Left ventricle myocardium inferior (tissue), 1 donor: ENCODE measurements at places on chromosomes 6 and 20. TPM values are rescaled to one million over a fixed set of nuclear protein-coding genes. Genes with fewer than 3 reads are reported as not detected.

Gene PTGIS
- total RNA-seq = 26.3 TPM

Gene FAM184A
- 0.93 TPM for total RNA-seq

Gene SIRPB2
- total RNA-seq = 3.2 TPM

Gene SRC
- total RNA-seq = 4.2 TPM

GRCh38 chr6:44298055-44298803 is 14.9 kb downstream of the AARS2 start:
- peak overlapping the region; percentile 70 for H3K4me3 ChIP-seq
- no peak overlapping the region for H3K27ac ChIP-seq
- peaks cover 15% of the 10 kb centered on the region for H3K4me1 ChIP-seq
- DNase-seq = no peak
- H3K36me3 ChIP-seq = peaks cover 31% of the 10 kb centered on the region
- H3K27me3 ChIP-seq = peaks cover 49% of the 10 kb centered on the region

DNA sequence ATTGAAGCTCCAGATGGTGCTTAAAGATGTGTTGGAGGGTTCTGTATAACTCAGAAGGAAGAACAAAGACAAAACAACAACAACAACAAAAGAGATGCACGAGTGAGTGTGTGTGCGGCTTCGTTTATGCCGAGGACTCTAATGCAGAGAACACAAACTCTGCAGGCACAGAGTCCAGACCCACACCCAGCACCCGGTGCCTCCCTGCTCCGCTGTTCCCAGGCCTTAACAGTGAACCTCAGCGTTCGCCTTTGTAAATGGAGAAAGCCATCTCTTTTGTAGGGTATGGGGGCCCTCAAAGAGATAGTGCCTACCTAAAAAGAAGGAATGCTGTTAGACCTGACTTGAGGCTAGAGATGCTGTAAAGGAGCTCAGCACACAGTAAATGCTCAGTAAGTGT is 243.3 kb downstream of the ERMARD start:
- H3K27ac ChIP-seq = no peak overlapping the region
- DNase-seq = no peak
- H3K36me3 ChIP-seq = no peaks in the 10 kb centered on the region
- peaks cover 22% of the 10 kb centered on the region for H3K4me1 ChIP-seq

DNA sequence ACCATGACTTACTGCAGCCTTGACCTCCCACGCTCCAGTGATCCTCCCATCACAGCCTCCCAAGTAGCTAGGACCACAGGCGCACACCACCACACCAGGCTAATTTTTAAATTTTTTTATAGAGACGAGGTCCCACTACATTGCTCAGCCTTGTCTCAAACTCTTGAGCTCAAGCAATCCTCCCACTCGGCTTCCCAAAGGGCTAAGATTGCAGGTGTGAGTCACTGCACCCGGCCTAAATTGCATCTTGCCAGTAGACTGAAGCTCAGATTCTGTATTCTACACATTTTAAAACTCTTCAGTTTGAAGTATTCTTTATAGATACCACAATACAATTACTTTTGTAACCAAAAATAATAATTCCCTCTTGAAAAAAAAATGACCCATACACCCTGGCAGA is 11.4 kb downstream of the NUDT3 start:
- peaks cover 5% of the 10 kb centered on the region for H3K36me3 ChIP-seq
- H3K27ac ChIP-seq = no peak overlapping the region
- peaks cover 77% of the 10 kb centered on the region for H3K4me1 ChIP-seq
- no peak overlapping the region for H3K4me3 ChIP-seq
- H3K27me3 ChIP-seq = no peaks in the 10 kb centered on the region

GRCh38 chr6:37244430-37245310 is 12.9 kb upstream of the TBC1D22B start:
- H3K27ac ChIP-seq = peak overlapping the region; percentile 81
- DNase-seq = peak; percentile 72
- H3K36me3 ChIP-seq = no peaks in the 10 kb centered on the region
- peaks cover 62% of the 10 kb centered on the region for H3K4me1 ChIP-seq
- H3K4me3 ChIP-seq = no peak overlapping the region

DNA sequence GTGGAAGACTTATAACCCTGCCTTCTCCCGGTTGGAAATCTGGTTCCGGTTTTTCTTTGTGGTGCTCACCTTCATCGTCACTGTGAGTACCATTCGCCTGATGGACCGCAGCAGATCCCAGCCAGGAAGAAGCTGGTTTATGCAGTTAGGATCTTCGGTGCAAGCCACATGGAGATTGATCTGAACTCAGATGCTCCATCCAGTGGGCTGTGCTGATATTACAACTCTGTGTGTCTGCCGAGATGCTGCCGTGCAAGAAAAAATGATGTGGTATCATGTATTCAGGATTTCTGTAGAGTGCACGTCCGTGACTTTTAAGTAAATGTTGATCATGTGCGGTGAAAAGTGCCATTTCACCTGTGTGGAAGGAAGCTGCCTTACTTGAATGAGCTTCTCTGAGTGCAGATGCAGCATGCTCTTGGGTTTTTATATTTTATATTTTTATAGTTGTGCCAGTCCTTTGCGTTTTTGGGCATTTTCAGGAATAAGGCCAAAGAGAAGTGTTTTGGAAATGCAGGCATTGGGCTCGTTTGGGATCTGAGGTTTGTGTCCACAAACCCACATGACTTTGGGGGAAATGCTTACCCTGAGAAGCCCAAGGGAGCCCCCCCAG is 39.2 kb downstream of the DYNLT1 start:
- H3K4me3 ChIP-seq = no peak overlapping the region
- no peak overlapping the region for H3K27ac ChIP-seq
- DNase-seq = no peak
- H3K4me1 ChIP-seq = peaks cover 16% of the 10 kb centered on the region
- no peaks in the 10 kb centered on the region for H3K27me3 ChIP-seq

GRCh38 chr6:27297857-27298730 is 14.0 kb downstream of the POM121L2 start:
- no peak for DNase-seq
- peaks cover 100% of the 10 kb centered on the region for H3K27me3 ChIP-seq
- no peaks in the 10 kb centered on the region for H3K4me1 ChIP-seq

GRCh38 chr20:32902456-32903420 is 44.0 kb downstream of the EFCAB8 start:
- peak; percentile 32 for DNase-seq
- no peak overlapping the region for H3K27ac ChIP-seq
- H3K4me3 ChIP-seq = no peak overlapping the region
- H3K27me3 ChIP-seq = no peaks in the 10 kb centered on the region
- H3K4me1 ChIP-seq = peaks cover under 1% of the 10 kb centered on the region

GRCh38 chr6:163284151-163284550 is 130.4 kb upstream of the QKI start:
- peak overlapping the region; percentile 41 for H3K27ac ChIP-seq
- no peak for DNase-seq
- no peaks in the 10 kb centered on the region for H3K36me3 ChIP-seq
- H3K4me3 ChIP-seq = no peak overlapping the region
- H3K27me3 ChIP-seq = no peaks in the 10 kb centered on the region
- peaks cover 19% of the 10 kb centered on the region for H3K4me1 ChIP-seq

DNA sequence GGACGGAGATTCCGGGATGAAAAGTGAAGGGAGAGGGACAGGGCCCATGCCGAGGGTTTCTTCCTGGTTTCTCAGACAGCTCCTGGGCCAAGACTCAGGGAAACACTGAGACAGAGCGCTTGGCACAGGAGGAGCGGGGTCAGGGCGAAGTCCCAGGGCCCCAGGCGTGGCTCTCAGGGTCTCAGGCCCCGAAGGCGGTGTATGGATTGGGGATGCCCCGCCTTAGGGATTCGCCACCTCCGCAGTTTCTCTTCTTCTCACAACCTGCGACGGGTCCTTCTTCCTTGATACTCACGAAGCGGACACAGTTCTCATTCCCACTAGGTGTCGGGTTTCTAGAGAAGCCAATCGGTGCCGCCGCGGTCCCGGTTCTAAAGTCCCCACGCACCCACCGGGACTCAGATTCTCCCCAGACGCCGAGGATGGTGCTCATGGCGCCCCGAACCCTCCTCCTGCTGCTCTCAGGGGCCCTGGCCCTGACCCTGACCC is 55.0 kb upstream of the HLA-A start:
- peak overlapping the region; percentile 92 for H3K27ac ChIP-seq
- H3K27me3 ChIP-seq = no peaks in the 10 kb centered on the region
- H3K36me3 ChIP-seq = no peaks in the 10 kb centered on the region
- peaks cover 10% of the 10 kb centered on the region for H3K4me1 ChIP-seq
- peak overlapping the region; percentile 73 for H3K4me3 ChIP-seq

- DNase-seq = no peak
- H3K4me3 ChIP-seq = no peak overlapping the region
- no peaks in the 10 kb centered on the region for H3K36me3 ChIP-seq
Observed at GRCh38 chr6:119609865-119610264, 260.3 kb upstream of the MAN1A1 start.

- no peaks in the 10 kb centered on the region for H3K27me3 ChIP-seq
- no peak overlapping the region for H3K4me3 ChIP-seq
- H3K36me3 ChIP-seq = peaks cover 25% of the 10 kb centered on the region
- peaks cover 95% of the 10 kb centered on the region for H3K4me1 ChIP-seq
Observed at GRCh38 chr20:50141018-50141675, 12.4 kb downstream of the PEDS1 start.

DNA sequence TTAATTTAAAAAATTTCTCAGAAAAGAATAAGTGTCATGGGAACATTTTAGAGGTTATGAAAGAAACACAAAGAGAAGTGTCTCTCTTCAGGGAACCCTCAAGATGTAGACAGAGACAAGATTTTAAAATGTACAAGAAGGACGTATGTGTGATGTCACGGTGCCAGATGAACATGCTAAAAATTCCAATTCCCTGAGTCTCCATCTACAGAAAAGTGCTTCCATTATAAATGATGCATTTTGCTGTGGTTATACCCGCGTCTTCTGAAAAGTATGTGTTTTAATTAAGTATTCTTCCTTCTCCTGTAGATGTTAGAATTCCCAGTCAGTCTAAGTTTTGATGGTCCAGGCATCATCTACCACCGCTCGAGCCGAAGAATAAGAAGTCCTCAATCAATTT is 489.1 kb downstream of the PREX1 start:
- no peak for DNase-seq
- H3K4me1 ChIP-seq = no peaks in the 10 kb centered on the region
- no peak overlapping the region for H3K27ac ChIP-seq
- H3K4me3 ChIP-seq = no peak overlapping the region

- H3K27me3 ChIP-seq = no peaks in the 10 kb centered on the region
- peaks cover 79% of the 10 kb centered on the region for H3K36me3 ChIP-seq
- no peak overlapping the region for H3K27ac ChIP-seq
- peaks cover 10% of the 10 kb centered on the region for H3K4me1 ChIP-seq
- DNase-seq = no peak
Observed at GRCh38 chr6:30548375-30548774, 7.9 kb downstream of the GNL1 start.

DNA sequence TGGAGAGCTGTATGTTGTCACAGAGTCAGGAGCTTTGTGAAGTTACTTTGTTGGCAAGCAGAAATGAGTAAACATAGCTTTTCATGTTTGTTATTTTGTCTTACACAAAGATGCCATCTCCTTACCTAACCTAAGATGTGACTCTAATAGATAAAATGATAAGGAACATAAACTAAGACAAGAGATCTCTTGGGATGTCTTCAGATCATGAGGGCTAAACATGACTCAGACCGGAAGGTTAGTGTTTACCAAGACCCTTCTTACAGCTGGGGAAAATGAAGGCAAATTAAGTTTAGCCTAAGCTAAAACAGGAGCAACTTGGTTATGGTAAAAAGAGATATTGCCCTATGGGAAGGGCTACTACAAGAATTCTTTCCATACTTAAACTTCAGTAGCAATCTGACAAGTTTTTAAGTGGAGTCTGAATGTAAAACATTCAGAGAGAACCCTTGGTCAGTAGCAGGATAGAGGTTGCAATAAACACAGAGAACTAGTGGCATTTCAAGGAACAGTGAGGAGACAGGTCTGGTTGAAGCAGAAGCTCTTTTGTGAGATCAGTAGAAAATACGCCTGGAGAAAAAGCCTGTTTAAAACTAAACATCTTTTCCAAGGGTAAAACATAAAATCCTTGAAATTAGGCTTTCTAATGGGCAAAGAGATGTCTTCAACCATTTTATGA is 29.9 kb downstream of the SGK1 start:
- H3K4me1 ChIP-seq = peaks cover 13% of the 10 kb centered on the region
- H3K27ac ChIP-seq = peak overlapping the region; percentile 36
- H3K27me3 ChIP-seq = no peaks in the 10 kb centered on the region
- no peaks in the 10 kb centered on the region for H3K36me3 ChIP-seq
- DNase-seq = no peak
- H3K4me3 ChIP-seq = no peak overlapping the region

- peak; percentile 23 for DNase-seq
- H3K27ac ChIP-seq = peak overlapping the region; percentile 65
- H3K27me3 ChIP-seq = peaks cover 97% of the 10 kb centered on the region
- H3K4me1 ChIP-seq = peaks cover 55% of the 10 kb centered on the region
- H3K4me3 ChIP-seq = peak overlapping the region; percentile 66
Observed at GRCh38 chr6:106087548-106088325, 1.6 kb downstream of the PRDM1 start.

DNA sequence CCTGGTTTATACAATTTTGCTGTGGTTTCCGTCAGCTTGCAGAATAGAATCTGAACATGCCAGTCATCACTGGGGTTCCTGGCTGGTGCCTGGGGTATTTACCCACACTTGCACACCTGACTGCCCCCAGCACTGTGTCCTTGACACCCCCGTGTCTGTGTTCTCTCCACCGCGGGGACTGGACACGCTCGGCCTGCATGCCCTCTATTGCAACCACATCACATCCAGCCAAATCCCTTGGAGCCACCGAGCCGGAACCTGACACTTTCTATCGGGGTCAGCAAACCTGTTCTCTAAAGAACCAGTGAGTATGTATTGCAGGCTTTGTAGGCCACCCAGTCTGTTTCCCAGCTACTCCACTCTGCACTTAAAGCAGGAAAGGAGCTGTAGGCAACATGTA is 527.5 kb downstream of the PRKN start:
- no peak for DNase-seq
- H3K36me3 ChIP-seq = no peaks in the 10 kb centered on the region
- no peak overlapping the region for H3K27ac ChIP-seq
- peaks cover 47% of the 10 kb centered on the region for H3K4me1 ChIP-seq
- H3K27me3 ChIP-seq = no peaks in the 10 kb centered on the region
- no peak overlapping the region for H3K4me3 ChIP-seq

- no peak overlapping the region for H3K4me3 ChIP-seq
- no peak for DNase-seq
- no peaks in the 10 kb centered on the region for H3K4me1 ChIP-seq
- no peaks in the 10 kb centered on the region for H3K27me3 ChIP-seq
- H3K36me3 ChIP-seq = no peaks in the 10 kb centered on the region
- no peak overlapping the region for H3K27ac ChIP-seq
Observed at GRCh38 chr20:49619113-49620048, 51.4 kb upstream of the PTGIS start.

DNA sequence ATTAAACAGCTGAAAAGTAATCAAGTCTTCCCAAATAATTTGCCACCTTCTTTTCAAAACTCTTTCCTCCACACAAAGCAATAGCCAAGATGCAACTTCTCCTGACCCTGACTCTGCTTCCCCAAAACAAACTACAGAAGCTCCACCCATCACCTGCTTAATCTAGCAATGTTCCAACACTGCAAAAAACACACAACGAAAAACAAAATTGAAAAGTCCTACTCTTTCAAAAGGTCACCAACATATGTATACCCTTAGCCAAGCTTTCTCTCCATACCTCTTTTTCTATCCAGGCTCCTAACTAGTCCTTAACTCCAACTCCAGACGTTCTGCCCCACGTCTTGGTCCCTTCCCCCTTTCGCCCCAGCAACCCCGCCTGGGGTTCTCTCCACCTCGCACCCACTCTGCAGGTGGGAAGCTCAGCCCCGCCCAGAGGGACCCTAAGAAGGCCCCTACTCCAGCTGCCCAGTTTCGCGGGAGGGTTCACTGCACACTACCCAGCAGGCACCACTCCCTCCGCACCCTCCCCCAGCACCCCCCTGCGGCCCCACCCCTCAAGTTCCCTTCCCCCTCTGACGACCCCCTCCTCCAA is 717 bp downstream of the CSNK2A1 start:
- H3K27me3 ChIP-seq = no peaks in the 10 kb centered on the region
- H3K27ac ChIP-seq = peak overlapping the region; percentile 92
- H3K36me3 ChIP-seq = no peaks in the 10 kb centered on the region
- DNase-seq = no peak
